Psoas muscle (tissue), 8 donors: ENCODE measurements at places on chromosomes 1 and 21. TPM values are rescaled to one million over a fixed set of nuclear protein-coding genes. Genes with fewer than 3 reads are reported as not detected.

The MRTO4 gene
- 103 TPM for polyA plus RNA-seq

The CRP gene
- polyA plus RNA-seq, result 0.05 TPM

The CD1E gene
- polyA plus RNA-seq, result not detected

The NBPF4 gene
- not detected for polyA plus RNA-seq

The TSTD1 gene
- 20.5 TPM for polyA plus RNA-seq

The TDRKH gene
- polyA plus RNA-seq, result 3.6 TPM

The OR2T35 gene
- not detected for polyA plus RNA-seq

- DNase-seq, result no peak
- no peaks in the 10 kb centered on the region for H3K4me1 ChIP-seq
- H3K27ac ChIP-seq, result no peak overlapping the region
- no peaks in the 10 kb centered on the region for H3K36me3 ChIP-seq
These were observed 201.7 kb upstream of the BEND5 start for GRCh38 chr1:48978413-48978812.

- DNase-seq, result no peak
- no peak overlapping the region for H3K27ac ChIP-seq
- no peaks in the 10 kb centered on the region for H3K36me3 ChIP-seq
- H3K4me1 ChIP-seq, result no peaks in the 10 kb centered on the region
- no peak overlapping the region for H3K4me3 ChIP-seq
- H3K27me3 ChIP-seq, result no peaks in the 10 kb centered on the region
These were observed 11.0 kb upstream of the ZNF691 start for GRCh38 chr1:42835422-42835821.

DNA sequence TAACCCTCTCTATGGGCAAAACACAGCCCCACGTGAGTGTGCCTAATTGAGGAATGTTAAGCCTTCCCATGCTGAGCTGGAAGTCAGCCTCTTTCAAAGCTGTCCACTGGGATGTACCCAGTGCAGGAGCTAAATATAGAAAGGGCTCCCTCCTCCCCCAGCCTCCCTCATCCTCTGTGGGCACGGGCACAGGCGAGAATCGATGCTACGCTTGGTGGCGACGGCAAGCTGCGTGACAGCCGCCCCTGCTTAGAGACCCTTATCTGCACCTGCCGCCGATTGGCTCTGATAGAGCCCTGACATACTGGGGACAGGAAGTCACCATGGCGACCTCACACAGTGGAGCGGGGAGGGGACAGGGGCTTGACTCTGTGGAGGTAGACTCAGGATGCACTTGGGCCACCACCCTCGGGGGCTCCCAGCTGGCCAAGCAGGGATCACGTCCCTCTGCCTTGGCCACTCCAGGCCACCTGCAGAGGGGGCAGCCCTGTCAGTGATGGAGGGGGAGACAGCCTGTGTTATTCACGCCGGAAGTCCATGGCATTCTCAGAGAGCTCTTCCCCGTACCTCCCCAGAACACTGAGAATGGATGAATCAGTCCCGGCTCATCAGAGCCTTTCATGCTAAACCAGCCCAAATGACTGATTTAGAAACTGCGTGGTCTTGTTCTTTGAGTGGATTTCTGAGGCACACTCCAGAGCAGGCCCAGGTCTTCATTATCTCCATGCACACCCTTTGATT is 84.8 kb downstream of the KCND3 start:
- H3K4me3 ChIP-seq, result peak overlapping the region; percentile 36
- H3K27ac ChIP-seq, result peak overlapping the region; percentile 3
- no peaks in the 10 kb centered on the region for H3K27me3 ChIP-seq
- DNase-seq, result no peak
- peaks cover 27% of the 10 kb centered on the region for H3K4me1 ChIP-seq

DNA sequence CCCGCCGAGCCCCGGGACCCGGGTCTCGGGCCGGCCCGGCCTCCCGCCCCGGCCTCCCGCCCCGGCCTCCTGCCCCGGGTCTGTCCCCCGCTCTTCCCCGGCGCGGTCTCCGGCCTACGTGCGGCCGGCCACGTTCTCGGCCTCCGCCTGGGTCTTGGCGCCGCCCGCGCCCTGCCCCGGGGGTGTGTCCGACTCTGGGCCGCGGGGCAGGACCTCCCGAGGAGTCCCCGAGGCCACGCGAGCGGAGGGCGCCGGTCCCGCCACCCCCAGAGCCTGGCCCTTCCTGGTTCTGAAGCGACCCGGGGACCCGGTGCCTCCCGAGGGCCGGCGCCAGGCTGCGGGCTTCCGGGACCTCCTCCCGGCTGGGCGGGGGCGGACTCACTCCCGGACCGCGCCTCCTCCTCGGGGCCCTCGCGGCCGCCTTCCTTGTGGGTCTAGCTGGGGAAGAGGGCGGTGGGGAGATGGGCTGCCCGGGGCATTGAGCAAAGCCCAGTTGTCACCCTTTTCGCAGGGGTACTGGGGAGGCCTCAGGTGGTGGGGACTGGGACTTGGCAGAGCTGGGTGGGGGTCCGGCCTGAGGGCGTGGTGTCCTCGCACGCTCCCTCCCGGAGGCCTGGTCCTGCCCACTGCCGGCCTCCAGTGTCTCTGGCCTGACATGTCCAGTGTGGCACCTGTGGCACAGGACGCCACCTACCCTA is 558 bp downstream of the PFKL start:
- peak overlapping the region; percentile 76 for H3K27ac ChIP-seq
- peak overlapping the region; percentile 76 for H3K4me3 ChIP-seq
- DNase-seq, result peak; percentile 81
- H3K4me1 ChIP-seq, result peaks cover 32% of the 10 kb centered on the region
- no peaks in the 10 kb centered on the region for H3K36me3 ChIP-seq

DNA sequence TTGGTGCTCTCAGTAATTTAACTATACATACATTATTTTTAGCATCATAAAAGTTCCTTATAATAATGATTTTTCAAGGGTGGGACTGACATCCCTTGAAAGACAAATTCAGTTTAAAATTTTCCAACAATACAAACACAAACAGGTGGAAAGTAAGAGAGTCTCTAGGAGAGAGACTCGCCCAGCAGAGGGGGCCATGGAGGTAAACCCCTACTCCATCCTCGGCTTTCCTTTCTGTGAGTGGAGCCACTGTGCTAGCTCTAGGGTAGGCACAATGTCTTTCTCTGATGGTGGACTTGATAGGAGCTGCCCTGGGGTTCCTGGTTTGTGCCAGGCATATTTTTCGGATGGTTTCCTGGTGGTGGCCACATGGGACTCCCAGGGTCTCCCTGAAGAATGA is 8.3 kb downstream of the CSMD2 start:
- H3K4me3 ChIP-seq, result no peak overlapping the region
- no peaks in the 10 kb centered on the region for H3K27me3 ChIP-seq
- H3K4me1 ChIP-seq, result no peaks in the 10 kb centered on the region
- DNase-seq, result no peak
- no peak overlapping the region for H3K27ac ChIP-seq

DNA sequence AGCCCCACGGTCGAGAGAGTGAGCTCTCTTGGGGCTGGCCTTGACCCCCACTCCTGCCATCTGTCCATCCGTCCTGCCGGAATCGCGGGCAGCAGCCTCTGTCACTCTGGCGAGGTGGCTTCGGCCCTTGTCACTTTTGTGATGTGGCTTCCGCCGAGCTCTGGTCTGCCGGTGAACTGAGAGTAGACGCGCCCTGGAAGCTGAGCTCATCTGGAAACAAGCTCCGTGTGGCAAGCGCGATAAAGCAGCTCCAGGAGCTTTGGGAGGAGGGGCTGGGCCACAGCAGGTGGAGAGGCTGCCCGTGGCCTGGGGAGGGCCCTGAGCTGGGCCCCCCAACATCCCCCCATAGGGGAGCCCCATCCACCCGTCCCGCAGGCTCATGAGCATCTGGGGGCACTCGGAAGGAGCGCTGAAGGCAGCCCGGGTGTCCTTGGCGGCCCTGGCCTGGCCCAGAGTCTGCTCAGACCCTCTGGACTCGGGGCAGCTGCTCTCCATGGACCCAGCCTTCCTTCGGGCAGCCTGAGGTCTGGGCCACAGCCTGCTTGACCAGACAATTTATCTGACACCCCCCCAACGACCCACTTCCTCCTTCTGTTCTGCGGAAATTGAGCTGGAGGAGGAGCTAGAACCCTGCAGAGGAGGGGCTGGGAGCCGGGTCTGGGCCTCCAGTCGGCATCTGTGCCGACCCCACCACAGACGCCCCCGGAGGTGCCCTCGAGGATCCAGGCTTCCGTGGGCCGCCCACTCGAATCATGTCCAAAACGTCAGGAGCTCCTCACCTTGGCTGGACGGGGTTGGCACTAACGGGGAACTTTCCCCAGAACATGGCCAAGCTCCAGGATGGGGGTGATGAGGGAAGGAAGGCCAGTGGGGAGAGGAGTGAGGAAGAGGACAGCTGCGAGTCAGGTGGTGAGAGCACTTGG is 59.1 kb downstream of the SLC19A1 start:
- no peak overlapping the region for H3K27ac ChIP-seq
- H3K4me3 ChIP-seq, result no peak overlapping the region
- no peaks in the 10 kb centered on the region for H3K4me1 ChIP-seq
- DNase-seq, result peak; percentile 16
- H3K27me3 ChIP-seq, result peaks cover 5% of the 10 kb centered on the region

DNA sequence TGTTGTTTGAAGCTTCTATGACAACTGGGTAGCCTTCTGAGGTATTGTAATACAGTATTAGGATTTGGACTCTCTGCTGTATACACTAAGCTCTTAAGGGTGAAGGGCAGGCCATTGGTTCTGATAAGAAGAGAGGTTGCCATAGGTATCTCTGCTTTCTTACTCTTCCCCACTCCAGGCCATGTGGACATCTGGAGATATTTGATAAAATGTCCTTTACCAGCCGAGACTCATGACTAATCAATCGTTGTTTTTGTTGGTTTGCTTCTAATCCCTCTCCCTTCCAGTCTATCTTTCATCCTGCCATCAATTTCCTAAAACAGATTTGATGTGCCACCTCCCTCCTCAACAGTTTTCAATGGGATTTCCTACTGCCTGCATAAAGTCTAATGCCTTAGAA is 64.6 kb upstream of the WDR26 start:
- H3K4me1 ChIP-seq, result peaks cover 29% of the 10 kb centered on the region
- no peak overlapping the region for H3K4me3 ChIP-seq
- no peak overlapping the region for H3K27ac ChIP-seq

- H3K27ac ChIP-seq, result no peak overlapping the region
- no peaks in the 10 kb centered on the region for H3K4me1 ChIP-seq
- H3K4me3 ChIP-seq, result no peak overlapping the region
- no peaks in the 10 kb centered on the region for H3K27me3 ChIP-seq
- no peak for DNase-seq
These were observed 214.7 kb upstream of the PTGFR start for GRCh38 chr1:78275906-78276685.

GRCh38 chr1:30323352-30323751 is 400.0 kb downstream of the MATN1 start:
- no peak for DNase-seq
- H3K4me3 ChIP-seq, result no peak overlapping the region
- H3K36me3 ChIP-seq, result no peaks in the 10 kb centered on the region
- H3K4me1 ChIP-seq, result no peaks in the 10 kb centered on the region
- no peak overlapping the region for H3K27ac ChIP-seq
- H3K27me3 ChIP-seq, result no peaks in the 10 kb centered on the region

- no peak overlapping the region for H3K27ac ChIP-seq
- DNase-seq, result no peak
- no peaks in the 10 kb centered on the region for H3K36me3 ChIP-seq
- no peak overlapping the region for H3K4me3 ChIP-seq
- H3K4me1 ChIP-seq, result no peaks in the 10 kb centered on the region
These were observed 84.5 kb upstream of the RGS4 start for GRCh38 chr1:162984699-162985098.

DNA sequence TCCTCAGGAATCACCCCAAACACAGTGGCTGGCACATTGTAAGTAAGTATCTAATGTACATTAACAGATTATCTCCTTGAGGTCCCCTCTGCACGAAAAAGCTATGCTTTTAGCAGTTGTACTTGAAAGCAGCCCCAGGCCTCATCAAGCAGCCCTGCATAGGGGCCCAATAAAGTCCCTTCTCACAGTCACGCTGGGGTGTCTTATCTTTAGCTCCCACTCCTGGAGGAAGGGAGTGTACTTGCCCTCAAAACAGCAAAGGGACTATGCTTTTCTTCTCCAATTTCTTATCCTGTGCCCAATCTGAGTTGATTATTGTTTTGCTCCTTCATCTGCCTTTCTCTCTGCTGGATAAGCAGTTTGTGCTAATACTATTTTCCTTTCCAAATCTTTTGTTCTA is 168.8 kb upstream of the PLXNA2 start:
- H3K36me3 ChIP-seq, result no peaks in the 10 kb centered on the region
- no peak overlapping the region for H3K4me3 ChIP-seq
- DNase-seq, result no peak
- H3K4me1 ChIP-seq, result no peaks in the 10 kb centered on the region

- H3K4me3 ChIP-seq, result no peak overlapping the region
- H3K27ac ChIP-seq, result no peak overlapping the region
- no peaks in the 10 kb centered on the region for H3K36me3 ChIP-seq
- peaks cover 9% of the 10 kb centered on the region for H3K27me3 ChIP-seq
- H3K4me1 ChIP-seq, result no peaks in the 10 kb centered on the region
These were observed 48.5 kb upstream of the NRDC start for GRCh38 chr1:51927029-51927428.

- no peak for DNase-seq
- no peaks in the 10 kb centered on the region for H3K4me1 ChIP-seq
- H3K36me3 ChIP-seq, result no peaks in the 10 kb centered on the region
- no peaks in the 10 kb centered on the region for H3K27me3 ChIP-seq
- no peak overlapping the region for H3K27ac ChIP-seq
These were observed 101.6 kb downstream of the GABPA start for GRCh38 chr21:25836396-25836795.

DNA sequence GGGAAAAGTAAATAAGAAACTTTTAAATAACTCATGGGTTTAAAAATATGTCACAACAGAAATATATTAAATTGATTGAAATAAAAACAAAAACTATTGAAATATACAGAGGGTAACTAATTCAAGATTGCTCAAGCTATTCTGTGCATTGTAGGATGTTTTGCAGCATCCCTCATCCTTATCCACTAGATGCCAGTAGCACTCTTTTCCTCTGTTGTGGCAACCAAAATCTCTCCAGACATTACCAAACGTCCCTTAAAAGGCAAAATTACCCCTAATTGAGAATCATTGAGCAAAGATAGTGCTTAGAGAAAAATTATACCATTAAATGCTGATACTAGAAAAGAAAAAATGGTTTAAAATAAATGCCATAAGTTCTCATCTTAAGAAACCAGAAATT is 682.6 kb downstream of the RWDD3 start:
- no peaks in the 10 kb centered on the region for H3K36me3 ChIP-seq
- no peak overlapping the region for H3K27ac ChIP-seq
- no peak overlapping the region for H3K4me3 ChIP-seq
- H3K4me1 ChIP-seq, result no peaks in the 10 kb centered on the region
- no peak for DNase-seq

DNA sequence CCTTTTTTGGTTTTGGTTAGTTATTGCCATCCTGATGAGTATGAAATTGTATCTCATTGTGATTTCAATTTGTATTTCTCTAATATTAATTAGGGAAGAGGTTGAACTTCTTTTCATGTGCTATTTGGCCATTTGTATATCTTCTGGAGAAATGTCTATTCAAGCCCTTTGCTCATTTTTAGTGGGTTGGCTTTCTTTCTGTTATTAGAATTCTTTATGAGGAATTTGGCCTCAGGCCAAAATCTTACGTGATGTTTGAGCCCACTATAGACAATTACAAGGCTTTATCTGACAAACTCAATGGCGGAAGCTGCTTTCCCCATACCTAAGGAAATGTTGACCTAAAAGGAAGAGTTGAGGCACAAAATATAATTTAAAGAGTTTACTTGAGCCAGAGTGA is 32.9 kb downstream of the IVNS1ABP start:
- DNase-seq, result no peak
- H3K4me3 ChIP-seq, result no peak overlapping the region
- H3K27me3 ChIP-seq, result no peaks in the 10 kb centered on the region
- peaks cover 7% of the 10 kb centered on the region for H3K36me3 ChIP-seq

- no peaks in the 10 kb centered on the region for H3K27me3 ChIP-seq
- DNase-seq, result no peak
- no peak overlapping the region for H3K27ac ChIP-seq
These were observed 166.8 kb downstream of the BACH1 start for GRCh38 chr21:29465546-29465945.
